Kidney tubule cell (primary cell): ENCODE measurements at places on chromosomes 5 and 9.

DNA sequence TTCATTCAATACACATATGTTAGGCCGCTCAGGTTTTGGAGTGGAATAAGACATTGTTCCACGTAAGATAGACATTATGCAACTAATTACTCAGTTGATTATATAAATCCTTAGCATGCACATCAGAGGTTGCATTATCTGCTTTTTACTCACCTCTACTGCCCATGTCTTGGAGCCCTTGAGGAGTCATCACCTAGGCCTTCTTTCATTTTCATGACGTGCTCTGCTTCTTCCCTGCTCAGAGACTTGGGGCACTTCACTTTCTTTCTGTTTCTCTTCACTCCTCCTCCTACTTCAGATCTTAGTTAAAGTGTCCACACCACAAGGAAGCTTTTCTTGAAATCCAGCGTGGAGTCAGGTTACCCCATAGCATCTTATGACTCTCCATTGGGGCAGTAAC is 241.1 kb downstream of the TLR4 start:
- no peak for DNase-seq

- no peak for DNase-seq
Measured at GRCh38 chr5:2732850-2733249, 18.6 kb downstream of the IRX2 start.

GRCh38 chr5:69364414-69364813 is 4.9 kb downstream of the AK6 start:
- DNase-seq: no peak

- DNase-seq: no peak
Measured at GRCh38 chr5:35820735-35821134, 36.0 kb upstream of the IL7R start.

GRCh38 chr9:110319781-110320492 is 17.7 kb downstream of the TXNDC8 start:
- DNase-seq: no peak

- DNase-seq: peak; percentile 89
Measured at GRCh38 chr5:172479034-172479783, 24.9 kb upstream of the SH3PXD2B start.

DNA sequence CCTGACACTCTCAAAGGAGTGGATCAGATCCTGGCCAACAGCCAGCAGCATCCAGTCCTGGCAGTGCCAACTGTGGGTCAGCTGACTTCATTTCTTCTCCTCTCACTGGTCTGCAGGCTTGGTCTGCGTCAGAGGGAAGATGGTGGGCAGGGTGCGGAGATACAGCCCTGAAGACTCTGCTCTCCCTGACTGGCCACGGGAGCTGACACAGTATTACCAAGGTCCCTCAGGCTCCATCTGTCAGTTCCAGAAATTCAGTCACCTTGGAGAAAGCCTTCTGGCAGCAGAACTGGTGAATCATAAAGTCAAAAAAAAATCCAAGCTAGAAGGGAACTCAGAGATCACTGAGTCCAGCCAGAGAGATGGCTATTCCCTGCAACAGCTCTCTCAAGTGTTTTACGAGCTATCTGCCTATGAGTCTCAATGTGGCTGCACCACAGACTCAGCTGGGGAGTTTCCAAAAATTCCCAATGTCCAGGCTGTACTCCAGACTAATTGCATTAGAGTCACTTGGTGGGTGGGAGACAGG is 27.9 kb downstream of the C1QTNF2 start:
- DNase-seq: peak; percentile 59

GRCh38 chr9:97964901-97965300 is 18.2 kb upstream of the ANP32B start:
- DNase-seq: no peak

DNA sequence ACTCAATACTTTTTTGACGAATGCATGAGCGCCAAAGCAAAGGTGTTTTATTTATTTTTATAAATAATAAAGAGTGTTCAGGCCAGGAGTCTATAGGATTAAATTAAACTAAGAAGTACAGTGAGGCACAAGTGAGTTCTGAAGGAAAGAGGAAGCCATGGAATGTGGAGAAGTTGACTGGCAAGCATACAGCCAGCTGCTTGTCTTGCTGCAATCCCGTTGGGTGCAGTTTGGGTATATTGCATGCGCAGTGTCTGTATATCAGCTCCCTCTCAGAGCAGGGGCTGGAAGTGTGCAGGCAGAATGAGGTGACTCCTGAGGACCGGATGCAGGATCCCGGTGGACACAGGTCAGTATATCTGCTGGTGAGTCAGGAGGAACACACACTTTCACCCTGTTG is 315.6 kb downstream of the ZSWIM6 start:
- DNase-seq: no peak

DNA sequence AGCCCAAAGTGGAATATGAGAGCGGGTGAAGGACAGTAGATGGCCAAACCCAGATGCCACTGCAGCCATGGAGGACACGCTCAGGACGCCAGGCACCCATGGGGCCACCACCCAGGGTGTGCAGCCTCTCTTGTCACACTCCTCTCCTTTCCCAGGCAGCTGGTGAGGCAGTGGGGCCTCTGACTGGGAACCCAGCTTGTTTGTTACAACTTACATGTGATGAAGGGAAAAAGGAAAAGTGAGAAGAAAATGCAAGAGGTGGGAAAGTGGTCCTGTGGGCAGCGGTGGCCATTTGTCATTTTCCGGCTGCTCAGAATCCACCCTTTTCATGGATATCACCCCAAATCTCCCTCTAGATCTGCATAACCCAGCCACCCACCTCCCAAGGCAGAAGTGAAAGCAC is 62.7 kb upstream of the UNC5A start:
- no peak for DNase-seq

DNA sequence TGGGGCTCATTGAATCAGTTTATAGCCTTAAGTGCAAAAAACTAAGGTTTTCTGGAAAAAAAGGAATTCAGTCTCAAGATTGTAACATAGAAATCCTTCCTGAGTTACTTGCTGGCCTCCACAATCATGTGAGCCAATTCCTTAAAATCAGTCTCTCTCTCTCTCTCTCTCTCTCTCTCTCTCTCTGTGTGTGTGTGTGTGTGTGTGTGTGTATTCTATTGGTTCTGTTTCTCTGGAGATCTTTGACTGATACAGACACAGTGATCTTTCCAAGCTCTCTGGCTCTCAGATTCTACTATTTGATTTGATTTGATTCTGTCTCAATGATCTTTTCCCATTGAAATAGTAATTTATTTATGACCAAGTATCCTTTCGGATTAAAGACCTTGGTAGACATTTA is 74.6 kb downstream of the CFAP95 start:
- peak; percentile 60 for DNase-seq

DNA sequence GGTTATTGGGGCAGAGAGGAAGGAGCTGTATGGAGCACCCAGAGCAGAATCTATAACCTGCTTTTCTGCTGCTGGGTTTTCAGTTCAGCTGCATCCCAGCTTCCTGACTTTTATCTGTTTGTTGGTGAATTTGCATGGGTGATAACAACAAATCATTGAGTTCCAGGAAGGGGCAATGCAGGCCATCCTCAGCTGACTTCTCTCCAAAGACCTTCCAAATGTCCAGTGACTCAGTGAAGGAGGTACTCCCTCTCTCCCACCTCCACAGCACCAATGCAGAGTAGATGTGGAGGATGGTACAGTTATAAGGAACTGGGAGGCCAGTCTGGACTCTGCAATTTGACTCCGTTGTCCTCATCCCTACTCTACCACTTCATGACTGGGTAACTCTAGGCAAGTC is 1.6 kb upstream of the TXN start:
- DNase-seq: peak; percentile 20

DNA sequence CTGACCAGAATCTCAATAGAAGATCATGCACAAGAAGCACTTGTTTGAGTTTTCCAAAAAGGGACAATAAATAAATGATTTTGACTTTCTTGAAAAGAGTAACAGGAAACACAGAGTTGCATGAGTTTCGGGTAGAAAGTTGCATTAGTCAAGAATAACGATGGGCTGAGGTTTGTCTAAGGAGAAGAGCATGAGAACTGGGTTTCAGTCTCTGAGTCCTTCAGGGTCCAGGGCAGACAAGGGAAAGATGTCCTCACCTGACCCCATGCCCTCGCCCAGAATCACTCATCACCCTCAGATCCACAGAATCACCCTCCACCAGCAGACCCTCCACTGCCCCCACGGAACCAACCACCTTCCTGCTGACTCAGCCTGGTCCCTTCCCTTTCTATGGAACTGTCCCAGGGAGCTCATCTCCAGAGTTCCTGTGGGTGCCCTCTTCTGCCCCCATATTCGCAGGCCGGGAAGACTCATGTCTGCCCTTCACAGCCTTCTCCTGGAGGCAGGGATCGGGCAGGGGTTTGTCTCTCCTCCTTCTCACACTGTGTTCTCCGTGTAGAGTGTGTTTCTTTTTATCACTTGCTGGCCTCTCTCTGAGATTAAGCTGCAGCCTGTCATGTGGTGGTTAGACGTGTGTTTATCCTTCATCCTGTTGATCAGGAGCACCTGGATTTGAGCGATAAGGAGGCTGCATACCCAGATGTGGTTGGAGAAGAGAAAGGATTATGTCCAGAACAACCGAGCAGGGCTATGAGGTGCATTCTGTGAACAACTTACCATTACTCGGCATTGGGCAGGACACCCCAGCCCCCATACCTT is 442.6 kb downstream of the MAT2B start:
- DNase-seq: no peak

- DNase-seq: no peak
Measured at GRCh38 chr5:123803359-123803758, 291.4 kb downstream of the CSNK1G3 start.

DNA sequence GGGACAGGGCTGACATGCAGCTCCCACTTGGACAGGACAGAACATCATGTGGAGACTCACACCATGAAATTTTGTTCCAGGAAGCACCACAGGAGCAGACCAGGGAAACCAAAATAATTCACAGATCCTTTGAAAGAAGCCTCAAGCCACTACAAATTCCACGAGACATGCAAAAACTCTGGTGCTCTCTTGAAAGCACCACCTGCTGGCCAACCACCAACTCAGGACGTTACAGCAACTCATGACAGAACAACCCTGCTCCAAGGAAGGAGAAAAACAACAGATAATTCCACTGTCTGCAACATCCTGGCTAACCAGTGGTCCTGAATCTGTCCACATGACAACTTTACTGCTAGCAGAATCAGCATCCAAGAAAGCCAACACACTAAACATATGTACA is 516.0 kb downstream of the SPATA31D1 start:
- no peak for DNase-seq
